ENCODE measurements at places on chromosomes 11 and 22.
A peak's percentile ranks its signal among the peaks of the same experiment; 100 is the strongest.

GRCh38 chr11:44880511-44880910 lies 70.2 kb downstream of the TP53I11 start:
- DNase-seq, result no peak

GRCh38 chr11:132911186-132911585 lies 621.1 kb downstream of the OPCML start:
- no peak for DNase-seq

GRCh38 chr11:67436459-67437081 lies 912 bp downstream of the PTPRCAP start:
- DNase-seq, result no peak

DNA sequence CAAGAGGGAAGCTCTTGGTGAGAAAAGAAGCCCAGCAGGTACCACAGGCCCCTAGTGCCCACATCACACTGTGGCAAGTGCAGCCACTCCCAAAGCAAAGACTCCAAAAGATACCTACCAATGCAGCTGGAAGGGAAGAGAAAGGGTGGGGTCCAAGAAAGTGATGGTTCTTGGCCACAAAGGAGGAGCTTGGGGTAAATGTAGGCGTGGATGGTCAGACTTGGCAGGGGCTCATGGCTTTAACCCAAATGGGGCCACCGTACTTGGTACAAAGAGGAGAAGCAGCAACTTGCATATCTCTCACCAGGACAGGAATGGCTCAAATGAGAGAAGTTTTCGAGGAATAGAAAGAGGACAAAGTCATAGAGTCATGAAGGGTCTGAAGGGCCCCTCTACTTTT lies 4.8 kb downstream of the MAP3K11 start:
- no peak for DNase-seq

DNA sequence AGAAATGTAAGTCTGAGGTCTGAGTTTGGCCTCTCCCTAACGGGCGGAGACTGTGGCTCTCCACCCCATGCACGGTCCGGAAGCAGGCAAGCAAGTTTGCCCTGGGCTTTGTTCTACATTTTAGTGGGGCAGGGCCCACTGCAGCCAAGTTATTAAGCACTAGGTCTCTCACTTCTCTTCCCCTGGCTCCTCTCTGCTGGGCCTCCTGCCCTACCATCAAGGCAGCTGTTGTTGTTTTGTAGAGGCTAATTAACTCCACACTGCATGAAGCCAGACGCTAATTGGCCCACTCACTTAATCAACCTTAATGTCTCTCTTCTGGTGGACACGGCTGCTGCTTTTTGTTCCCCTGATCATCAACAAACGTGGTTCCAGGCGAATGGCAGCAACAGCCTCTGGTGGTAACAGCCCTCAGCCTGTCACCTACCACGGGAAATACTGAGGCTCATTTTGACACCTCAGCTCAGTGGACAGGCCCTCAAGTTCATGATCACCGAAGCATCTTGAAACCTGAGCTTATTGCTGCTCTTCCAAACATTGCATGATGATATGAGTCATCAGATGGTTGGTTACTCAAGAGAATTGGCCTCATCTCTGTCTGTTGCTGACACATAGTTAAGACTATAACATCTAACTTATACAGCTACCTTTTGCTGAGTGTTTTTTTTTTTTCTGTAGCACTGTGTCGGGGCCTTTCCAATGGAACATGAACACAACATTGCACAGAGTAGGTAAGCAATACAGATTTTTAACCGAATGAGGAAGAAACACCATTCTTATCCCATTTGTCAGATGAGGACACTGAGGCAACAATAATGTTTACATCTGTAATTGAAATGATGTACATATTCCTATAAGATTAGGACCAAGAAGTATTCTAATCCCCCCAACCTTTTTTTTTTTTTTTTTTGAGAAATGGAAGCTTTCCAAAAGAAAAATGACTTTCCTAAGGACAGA lies 20.8 kb upstream of the LMO2 start:
- peak; percentile 85 for DNase-seq

- no peak for DNase-seq
Observed at GRCh38 chr22:44573451-44573850, 75.4 kb upstream of the RTL6 start.

DNA sequence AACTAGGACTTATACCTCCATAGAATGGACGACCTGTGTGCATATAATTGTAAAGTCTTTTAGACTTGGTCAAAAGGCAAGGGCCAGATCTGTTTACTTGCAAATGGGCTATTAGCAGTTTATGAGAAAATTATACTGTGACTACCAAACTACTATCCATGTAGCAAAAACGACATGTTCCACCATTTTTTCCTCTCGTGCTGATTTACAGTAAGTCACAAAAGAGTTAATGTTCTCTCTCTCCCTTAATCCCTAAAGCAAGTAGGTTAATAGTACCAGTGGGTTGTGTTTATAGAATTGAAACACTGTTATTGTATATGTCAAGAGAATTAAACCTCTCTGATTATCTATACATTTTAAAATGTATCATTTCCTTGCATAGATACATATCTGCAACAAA lies 147.3 kb downstream of the MAML2 start:
- no peak for DNase-seq

DNA sequence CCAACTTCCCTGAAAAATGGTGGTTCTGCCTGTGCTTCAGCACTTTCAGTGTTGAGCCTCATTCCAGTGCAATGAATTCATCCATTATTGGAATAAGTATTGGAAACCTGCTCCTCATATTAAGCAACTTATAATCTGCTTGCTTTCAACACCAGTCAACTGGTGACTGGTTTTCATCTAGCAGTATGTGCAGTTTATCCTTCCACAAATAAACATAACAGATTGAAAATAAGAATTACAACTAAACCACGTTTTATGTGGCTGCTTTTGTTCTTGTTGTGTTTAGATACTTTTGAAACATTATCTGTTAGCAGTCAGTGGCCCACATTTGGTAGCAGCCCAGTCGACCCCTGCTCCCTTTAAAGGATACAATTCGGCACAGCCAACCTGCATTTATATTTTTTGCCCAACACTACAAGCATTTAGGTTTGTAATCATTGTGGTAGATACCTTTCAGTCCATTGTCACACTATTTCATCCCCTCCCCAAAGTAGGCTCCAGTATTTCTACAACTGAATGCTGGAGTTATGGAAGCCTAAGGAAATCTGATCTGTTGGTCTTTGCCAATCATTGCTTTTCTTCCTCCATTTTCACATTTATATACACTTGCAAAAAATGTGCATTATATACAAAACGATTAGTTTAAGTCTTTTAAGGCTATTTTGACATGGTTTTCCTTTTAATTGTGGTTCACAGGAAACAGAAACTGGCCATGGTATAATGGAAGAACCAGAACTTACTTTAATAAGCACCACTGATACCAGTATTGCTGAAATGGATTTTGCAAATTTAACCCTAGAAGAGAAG lies 13.1 kb downstream of the TAF1D start:
- DNase-seq, result no peak

- DNase-seq, result peak; percentile 13
Observed at GRCh38 chr11:118530683-118531596, at the start of gene TMEM25. Gene TMEM25 (plus strand): TSS chr11:118531192. CDS start chr11:118531802, 610 bp downstream.

- peak; percentile 8 for DNase-seq
Observed at GRCh38 chr11:68939583-68940555, 36.2 kb downstream of the IGHMBP2 start.

Measured in inflammatory macrophage treated with lipopolysaccharide for 1 hour (primary cell).